ENCODE measurements at places on chromosomes 5 and 9.

DNA sequence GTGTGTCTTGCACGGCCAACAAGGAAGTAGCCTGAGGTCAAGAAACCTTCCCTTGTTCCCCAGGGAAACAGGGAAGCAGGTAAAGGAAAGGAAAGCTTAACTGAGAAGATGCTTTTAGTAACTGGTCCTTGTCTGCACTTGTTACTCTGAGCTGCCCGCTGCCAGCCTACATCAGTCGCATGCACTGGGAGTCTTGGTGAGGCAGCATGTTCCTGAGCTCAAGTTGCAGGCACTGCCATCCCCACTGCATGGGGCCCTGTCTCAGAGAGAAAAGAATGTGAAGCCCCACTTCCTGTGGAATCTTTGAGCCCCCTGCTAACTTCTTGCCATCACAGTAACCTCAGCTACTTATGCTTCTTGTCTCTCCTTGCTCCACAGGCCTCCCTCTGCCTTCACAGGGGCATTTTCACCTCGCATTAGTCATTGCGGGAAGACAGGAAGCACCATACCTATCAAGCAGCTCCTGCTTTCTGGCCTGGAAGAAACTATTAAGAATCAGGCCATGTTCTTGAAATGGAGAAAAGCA lies 344.1 kb upstream of the ADAMTSL1 start:
- no peak for DNase-seq

DNA sequence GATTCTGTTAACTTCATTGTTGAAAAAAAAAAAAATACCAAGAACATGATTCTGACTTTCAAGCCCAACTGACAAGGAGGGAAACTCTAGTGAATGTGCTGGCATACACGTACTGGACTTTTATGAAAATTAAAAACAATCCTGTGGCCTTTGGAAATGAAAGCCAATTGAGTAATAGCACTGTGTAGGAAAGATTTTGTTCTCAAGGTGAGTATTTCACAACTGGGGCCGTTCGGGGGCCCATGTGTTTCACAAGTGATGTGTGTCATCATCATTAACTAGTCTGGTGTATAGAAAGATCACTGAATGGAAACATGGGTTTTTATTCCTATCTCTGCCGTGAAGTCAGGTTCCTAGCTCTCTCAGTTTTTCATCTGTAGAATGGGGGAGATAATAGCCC lies 605.0 kb upstream of the CLINT1 start:
- DNase-seq = no peak

GRCh38 chr5:113319256-113320053 lies 115.3 kb downstream of the TSSK1B start:
- no peak for DNase-seq

- no peak for DNase-seq
Observed at GRCh38 chr5:34791761-34792244, 47.2 kb upstream of the TTC23L start.

GRCh38 chr9:11348366-11348765 lies 735.6 kb upstream of the PTPRD start:
- no peak for DNase-seq

GRCh38 chr9:91378695-91379127 lies 17.0 kb upstream of the AUH start:
- DNase-seq = no peak

DNA sequence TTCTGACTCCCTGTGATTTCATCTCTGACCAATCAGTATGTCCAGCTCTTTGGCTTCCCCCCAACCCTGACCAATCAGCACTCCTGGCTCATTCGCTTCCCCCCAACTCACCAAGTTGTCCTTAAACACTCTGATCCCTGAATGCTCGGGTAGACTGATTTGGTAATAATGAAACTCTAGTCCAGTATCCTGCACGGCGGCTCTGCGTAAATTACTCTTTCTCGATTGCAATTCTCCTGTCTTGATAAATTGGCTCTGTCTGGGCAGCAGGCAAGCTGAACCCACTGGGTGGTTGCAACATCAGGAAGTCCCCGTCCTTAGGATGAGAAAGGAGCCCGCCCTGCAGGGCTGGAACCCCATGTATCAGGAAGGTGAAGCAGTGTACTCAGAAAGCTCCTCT lies 10.4 kb downstream of the FCN2 start:
- DNase-seq = no peak

DNA sequence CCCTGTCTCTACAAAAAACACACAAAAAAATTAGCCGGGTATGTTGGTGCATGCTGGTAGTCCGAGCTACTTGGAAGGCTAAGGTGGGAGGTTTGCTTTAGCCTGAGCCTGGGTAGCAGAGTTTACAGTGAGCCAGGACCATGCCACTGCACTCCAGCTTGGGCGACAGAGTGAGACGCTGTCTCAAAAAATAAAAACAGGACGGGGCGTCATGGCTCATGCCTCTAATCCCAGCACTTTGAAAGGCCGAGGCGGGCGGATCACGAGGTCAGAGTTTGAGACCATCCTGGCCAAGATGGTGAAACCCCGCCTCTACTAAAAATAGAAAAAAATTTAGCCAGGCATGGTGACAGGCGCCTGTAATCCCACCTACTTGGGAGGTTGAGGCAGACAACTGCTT lies 40.3 kb downstream of the UBE2D2 start:
- DNase-seq = no peak

DNA sequence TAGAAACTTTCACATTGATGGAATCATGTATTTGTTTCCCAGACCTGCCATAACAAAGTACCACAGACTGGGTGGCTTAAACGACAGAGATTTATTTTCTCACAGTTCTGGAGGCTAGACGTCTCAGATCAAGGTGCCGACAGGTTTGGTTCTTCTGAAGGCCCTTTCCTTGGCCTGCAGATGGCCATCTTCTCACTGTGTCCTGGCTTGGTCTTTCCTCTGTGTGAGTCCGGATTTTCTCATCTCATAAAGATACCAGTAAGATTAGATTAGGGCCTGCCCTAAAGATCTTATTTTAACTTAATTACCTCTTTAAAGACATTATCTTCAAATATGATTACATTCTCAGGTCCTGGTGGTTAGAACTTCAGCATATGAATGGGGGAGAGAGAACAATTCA lies 5.8 kb downstream of the USP20 start:
- DNase-seq = no peak

DNA sequence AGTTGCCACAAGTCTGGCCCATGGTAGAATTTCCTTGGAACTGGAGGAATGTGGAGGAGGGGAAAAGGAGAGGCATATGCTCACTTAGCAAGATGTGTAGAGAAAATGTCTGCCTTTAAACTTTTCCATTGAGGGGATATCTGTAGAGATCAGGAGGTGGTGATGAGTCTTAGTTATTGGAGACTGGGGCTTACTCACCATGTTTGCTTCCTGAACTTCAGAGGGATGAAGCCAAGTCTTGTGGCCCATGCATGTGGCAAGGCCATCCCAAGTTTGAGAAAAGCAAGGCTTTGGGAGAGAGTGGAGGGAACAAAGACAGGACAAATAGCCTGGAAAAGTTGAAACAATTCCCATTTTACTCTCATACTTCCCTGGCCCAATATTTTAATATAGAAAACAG lies 124.5 kb downstream of the GDNF start:
- DNase-seq = no peak

GRCh38 chr9:6183227-6183551 lies 32.4 kb upstream of the IL33 start:
- no peak for DNase-seq

DNA sequence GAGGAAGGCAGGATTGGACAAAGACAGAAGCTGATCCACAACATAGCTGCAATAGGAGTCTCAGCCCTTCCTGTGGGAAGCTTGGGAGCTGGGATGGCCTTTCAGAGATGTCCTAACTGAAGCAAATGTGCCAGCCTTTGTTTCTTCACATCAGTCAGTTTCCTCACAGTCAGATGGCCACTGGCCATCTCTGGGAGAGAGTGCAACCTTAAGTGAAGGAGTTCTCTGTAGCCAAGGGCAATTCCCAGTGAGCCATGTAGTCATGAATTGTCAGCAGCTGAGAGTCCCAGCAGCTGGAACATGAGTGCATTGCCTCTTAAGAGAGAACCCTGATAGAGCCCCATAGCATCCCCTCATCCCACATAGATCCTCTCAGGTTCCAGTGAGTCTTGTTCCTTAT lies 89.1 kb upstream of the LIFR start:
- no peak for DNase-seq

DNA sequence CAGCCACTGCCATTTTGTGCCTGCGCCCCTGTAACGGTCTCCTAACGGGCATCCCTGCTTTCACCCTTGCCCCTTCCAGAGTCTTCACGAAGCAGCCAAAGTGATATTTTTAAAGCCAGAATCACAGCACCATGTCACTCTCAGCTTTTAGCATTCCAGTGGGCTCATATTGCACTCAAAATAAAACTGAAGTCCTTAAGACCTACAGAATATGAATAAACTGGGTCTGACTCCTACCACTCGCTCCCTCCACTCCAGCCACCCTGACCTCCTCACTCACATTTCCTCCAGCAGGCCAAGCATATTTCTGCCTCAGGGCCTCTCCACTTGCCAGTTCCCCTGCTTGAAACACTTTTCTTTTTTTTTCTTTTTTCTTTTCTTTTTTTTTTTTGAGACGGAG lies 2.4 kb upstream of the PDLIM7 start:
- DNase-seq = no peak

DNA sequence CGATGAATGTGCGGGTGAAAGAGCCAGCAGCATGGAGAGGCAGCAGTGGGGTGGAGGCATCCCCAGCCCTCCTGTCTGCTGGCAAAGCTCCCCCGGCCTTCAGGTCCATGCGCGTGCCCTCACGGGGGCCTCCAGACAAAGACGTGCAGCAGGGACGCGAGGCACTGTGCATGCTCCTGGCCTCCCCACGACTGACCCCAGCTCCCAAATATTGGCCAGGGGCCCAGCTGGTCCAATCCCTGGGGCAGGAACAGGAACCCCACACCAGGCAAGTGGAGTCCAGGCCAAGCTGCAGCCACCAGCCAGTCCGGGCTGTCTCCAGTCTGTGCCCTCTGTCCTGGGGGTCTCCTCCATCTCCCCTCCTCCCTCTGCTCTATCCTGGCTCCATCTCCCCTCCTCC lies 33.5 kb upstream of the LRRC14B start:
- no peak for DNase-seq

GRCh38 chr9:78695519-78695918 lies 398.6 kb downstream of the PSAT1 start:
- no peak for DNase-seq

DNA sequence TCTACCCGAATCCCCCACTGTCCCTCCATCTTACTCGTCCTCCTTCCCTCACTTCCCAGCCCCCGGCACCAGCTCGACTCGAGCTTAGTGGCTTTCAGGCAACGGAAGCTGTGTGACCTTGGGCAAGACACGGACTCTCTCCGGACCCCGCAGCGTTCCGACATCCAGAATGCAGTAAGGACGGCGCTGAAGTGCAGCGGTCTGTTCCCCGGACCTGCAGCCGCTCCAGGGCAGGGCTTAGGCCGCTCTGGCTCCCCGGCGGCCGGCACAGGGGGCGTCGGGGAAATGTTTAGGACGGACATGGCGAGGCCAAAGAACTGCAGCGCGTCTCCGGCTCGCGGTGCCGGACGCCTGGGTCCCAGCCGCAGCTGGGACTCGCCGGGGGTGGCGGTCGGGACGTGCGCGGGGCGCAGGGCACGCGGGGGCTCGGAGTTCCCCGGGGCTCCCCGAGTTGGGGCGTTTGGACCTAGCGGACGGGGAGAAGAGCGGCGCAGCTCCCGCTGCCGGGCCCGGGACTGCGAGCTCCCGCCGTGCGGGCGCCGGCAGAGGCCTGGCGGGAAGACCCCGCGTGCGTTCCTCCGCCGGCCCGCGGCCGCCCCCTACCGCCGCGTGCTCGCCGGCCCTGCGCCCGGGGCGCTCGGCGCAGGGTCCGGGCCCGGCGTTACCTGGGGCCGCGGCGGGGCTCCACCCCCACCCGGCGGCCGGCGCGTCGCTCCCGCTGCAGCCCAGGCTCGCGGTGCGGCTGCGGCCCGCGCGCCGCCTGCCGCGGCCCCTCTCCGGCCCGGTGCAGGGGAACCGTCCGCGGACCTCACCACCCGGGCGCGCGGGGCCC lies 5.6 kb upstream of the RNF44 start:
- DNase-seq = no peak

DNA sequence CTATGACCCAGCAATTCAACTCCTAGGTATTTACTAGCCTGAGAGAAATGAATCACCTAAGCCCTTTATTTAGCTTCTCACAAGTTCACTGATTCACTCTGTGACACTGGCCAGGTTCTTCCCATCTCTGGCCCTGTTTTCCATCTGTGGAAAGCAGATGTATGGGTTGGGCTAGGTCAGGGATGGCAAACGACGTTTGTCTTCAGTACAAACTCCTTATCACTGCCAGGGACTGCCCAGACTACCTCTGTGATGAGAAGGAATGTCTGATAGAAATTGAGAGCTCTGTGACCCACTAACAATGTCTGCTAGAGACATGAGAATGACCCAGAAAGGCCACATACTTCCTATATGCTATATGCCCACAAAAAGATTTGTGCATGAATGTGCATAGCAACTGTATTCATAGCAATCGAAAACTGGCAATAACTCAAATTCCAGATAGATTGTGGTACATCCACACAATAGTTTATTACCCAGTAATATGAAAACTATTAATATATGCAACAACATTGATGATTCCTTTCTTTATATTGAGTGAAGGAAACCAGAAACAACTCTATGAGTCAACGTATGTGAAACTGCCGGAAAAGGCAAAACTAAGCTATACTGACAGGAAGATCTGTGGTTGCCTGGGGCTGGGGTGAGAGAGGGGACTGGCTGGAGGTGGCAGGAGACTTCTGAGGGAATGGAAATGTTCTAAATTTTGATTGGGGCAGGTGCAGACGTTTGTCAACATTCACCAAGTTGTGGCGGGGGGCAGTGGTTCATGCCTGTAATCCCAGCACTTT lies 32.0 kb upstream of the ADAM19 start:
- DNase-seq = peak; percentile 12

GRCh38 chr9:82302968-82303655 lies 314.5 kb downstream of the SPATA31D1 start:
- no peak for DNase-seq

DNA sequence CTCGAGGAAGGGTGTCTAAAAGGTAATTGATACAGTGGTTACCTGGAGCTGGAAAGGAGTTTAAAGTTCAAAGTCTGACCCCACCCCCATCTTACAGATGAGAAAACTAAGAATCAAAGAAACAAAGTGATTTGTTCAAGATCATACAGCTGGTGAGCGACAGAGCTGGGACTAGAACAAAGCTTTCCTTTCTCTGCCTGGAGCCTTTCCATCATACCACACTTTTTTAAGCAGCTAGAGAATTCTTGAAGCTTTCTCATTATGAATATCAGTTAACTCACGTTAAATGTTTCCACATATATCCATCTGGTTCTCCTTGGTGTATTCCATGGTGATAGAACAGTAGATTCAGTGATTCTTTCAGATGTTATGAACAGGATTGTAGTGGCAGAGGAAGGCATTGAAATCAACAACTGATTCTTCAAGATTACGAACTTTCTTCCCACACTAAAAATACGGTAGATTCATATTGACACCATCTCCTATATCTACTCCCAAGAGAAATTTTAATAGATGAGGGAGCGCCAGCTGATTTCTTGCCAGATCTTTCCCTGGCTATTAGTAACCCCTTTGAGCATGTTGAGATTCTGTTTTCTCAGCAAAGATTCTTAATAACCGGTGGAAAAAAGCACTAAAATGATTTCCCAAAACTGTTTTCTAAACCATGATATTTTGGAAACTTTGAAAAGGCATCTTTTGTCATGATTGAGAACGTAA lies 233.7 kb downstream of the ADAMTSL1 start:
- no peak for DNase-seq

- no peak for DNase-seq
Observed at GRCh38 chr5:171418982-171419687, at the start of gene FGF18. TSS of gene FGF18 (plus strand) at chr5:171419647. CDS start at chr5:171420200, 553 bp downstream.

GRCh38 chr5:20286512-20286911 lies 298.5 kb upstream of the CDH18 start:
- no peak for DNase-seq

All from stimulated activated CD8-positive, alpha-beta memory T cell treated with anti-CD3 and anti-CD28 coated beads, Interleukin-4, amount 100 ng/mL, for 4 hours (primary cell).